ENCODE measurements at places on chromosomes 1 and 21.

DNA sequence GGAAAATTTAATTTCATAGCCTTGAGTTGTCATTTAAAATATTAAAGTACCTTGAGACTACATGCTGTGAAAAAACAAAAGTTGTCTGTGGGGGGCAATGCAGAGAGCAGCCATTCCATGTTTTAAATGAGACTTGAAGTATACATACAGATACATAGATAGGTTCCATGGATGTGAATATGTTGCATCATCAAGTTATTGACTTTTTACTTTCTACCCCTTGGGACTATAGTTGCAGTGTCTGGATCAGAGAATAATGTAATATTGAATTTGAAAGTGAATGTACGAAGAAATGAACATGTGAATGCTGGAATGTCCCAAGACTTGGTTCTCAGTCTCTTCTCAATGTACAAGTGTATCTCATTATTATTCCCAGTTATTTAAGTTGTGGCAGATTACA, 751.0 kb downstream of the MRPL39 start:
- DNase-seq, result no peak

DNA sequence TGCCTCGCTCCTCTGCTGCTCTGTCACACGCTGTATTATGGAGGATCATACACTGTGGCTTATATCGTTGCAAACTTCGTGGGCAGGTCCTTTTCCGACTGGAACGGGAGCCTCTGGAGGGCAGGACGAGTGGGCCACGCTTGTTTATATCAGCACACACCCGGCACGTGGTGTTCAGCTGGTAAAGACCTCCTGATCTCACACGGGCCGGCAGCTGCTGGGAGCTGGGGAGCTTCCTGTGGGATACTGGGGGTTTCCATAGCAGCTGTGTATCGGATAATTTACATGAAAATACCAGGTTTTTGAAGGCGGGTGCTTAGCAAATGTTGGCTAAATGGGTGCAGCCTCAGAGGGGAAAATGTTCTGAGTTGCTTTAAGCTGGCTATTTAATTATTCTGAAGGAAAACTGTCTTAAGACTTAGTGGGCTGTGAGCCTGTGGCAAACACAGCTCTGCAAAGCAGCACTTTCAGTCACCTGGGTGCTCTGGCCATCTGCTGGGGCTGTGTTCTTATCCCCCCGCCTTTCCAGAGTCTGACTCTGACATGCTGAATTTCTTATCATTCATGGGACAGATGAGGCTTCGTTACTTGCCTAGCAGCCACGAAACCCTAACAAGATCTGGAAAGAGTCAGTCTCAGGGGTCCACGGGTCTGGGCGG, 103.6 kb upstream of the GCLM start:
- DNase-seq, result no peak

- no peak for DNase-seq
Observed at GRCh38 chr1:193060938-193061337, 1.5 kb downstream of the RO60 start.

DNA sequence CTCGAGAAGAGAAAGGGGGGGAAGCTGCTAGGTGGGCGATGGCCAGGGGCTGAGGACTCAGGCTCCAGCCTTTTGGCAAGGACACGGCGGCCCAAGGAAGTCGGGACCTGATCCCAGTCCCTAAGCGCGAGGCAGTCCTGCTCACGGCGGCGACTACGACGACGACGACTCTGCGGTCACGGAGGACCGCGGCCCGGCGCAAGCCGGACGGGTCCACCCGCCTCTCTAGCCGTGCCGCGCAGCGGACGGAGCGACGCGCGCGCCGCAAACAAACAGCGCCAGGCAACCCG, 401 bp downstream of the WNT9A start:
- DNase-seq, result no peak

DNA sequence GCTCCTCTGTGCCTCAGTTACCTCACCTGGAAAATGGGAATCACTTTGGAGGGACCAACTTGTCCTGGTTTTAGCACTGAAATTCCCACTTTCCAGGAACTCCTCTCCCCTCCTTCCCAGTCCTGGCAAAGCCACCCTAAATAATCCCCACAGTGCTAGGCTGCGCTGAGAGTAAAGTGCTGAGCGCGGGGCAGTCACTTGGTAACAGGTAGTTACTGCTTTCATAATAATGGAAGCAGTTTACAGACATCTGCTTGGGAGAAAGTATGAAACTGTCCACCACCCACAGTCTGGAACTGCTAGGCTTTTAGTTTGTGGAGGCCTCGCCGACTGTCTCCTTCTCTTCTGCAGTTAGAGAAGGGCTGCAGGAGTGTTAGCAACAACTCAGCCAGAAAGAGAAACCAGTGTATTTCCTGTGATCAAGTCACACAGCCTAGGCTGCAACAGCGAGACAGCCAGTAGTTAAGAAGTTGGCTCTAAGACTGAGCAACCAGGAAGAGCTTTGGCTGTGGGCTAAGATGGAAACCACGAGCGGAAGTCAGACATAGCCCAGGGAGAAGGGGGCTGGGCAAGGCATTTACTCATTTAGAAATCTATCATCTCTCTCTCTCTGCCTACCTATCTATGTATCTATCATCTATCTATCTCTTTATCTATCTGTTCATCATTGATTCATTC, 30.8 kb upstream of the ABCG1 start:
- DNase-seq, result peak; percentile 42

GRCh38 chr1:25704267-25704691, 87.7 kb downstream of the MAN1C1 start:
- DNase-seq, result peak; percentile 10

GRCh38 chr1:51927029-51927428, 48.5 kb upstream of the NRDC start:
- no peak for DNase-seq

GRCh38 chr1:28983509-28984310, 69.3 kb downstream of the EPB41 start:
- DNase-seq, result no peak

- no peak for DNase-seq
Observed at GRCh38 chr21:42864815-42865775, 14.2 kb downstream of the WDR4 start.

GRCh38 chr1:241715956-241716355, 63.9 kb downstream of the WDR64 start:
- DNase-seq, result no peak

DNA sequence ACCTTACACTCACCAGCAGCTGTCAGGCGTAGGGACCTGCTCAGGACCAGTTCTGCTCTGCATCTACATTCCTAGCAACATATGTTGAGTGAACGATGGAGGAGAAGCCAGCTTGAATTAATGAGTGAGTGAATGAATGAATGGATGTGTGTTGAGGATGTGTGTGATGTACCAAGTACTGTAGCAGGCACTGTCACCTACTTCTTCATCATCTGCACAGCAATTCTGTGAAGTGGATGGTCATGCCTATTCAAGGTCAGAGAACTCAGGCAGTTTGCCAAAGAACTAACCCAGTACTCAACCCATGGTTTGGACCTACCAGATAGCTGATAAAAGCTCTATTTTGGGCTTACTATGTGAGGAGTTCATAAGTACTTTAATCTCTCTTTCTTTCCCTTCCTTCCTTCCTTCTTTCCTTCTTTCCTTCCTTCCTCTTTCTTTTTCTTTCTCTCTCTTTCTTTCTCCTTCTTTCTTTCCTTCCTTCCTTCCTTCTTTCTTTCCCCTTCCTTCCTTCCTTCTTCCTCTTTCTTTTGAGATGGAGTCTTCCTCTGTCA, 56.9 kb downstream of the ATP1A1 start:
- no peak for DNase-seq

GRCh38 chr1:1748686-1749321, 24.6 kb upstream of the CDK11A start:
- DNase-seq, result no peak

DNA sequence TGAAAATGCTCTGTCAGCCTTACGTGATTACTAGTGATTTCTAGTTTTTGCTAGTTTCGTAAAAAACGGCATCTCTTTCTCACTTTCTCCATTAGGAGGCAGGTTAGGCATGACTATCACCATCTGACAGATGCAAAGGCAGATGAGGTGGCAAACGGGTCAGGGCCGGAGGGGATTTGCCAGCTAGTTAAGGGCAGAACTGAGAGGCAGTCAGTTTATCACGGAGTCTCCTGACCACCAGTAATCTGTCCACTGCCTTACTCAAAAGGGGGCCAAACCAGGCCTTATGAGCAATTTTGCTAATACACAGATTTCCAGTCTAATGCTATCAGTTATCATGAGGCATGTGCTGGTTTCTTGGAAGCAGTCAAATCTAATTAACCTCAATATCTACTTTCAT, 159.3 kb downstream of the TSEN15 start:
- DNase-seq, result no peak

DNA sequence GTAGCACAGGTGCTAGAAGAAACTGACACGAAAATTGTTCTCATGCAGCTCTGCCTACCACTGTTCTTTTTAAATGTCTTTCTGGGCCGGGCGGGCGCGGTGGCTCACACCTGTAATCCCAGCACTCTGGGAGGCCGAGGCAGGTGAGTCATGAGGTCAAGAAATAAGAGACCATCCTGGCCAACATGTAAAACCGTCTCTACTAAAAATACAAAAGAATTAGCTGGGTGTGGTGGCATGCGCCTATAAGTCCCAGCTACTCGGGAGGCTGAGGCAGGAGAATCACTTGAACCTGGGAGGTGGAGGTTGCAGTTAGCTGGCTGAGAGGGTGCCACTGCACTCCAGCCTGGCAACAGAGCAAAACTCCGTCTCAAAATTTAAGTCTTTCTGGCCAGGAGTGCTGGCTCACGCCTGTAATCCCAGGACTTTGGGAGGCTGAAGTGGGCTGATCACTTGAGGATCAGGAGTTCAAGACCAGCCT, 947 bp upstream of the RIT1 start:
- no peak for DNase-seq

DNA sequence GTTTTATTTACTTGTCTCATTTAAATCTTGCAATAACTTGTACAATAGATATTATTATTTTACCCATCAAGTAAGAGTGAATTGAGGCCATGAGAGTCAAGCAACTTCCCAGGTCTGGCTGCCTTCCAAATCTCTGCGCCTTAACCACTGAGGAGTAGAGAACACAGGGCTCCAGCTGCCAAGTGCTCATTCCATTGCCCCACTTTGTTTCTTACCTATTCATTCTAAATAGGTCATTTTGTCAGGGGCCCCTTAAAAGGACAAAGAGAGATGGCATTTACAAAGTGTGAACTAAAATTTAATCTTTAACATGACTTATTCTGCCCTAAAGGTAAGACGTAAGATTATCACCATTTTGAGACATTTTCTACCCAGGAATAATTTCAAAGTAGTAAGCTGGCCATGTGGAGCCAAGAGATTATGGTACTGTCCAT, 3.5 kb downstream of the PPP1R15B start:
- peak; percentile 78 for DNase-seq

DNA sequence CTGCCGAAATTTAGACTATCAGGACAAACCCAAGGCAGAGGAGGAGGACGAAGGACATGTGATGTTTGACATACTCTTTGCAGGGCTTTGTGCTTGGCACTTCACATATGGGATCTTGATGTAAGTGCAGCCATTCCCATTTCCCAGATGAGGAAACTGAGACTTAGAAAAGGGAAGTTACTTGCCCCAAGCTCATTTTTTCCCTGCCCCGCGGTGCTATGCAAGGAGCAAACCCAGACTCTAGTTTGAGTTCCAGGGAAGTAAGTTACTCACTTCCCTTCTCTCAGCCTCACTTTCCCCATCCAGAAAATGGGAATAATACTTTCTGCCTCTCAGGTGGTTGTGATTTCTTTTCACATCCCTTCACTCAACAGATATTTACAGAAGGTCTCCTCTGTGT, 4.5 kb upstream of the FOXO6 start:
- no peak for DNase-seq

GRCh38 chr1:93814059-93814794, 64.8 kb downstream of the DNTTIP2 start:
- peak; percentile 90 for DNase-seq

DNA sequence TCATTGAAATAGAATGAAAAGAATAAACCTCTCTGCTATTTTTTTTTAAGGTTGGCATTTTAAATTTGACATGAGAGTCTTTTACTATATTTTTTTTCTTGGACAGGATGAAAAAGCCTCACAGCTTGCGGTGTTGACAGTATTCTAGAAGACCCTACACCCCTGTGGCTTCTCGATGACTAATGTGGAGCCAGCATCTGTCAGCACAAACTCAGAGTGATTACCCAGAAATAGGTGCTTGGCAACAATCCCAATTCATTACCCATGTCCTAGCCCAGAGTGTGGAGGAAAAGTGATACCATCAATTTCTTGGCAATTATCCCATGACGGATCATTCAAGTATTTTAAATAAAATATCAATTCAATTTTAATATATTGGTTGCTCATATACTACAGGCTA, 186.8 kb upstream of the MAP1LC3C start:
- DNase-seq, result no peak

GRCh38 chr1:41861535-41862383, 57.0 kb downstream of the HIVEP3 start:
- DNase-seq, result no peak

- no peak for DNase-seq
Observed at GRCh38 chr1:179550746-179551682, 24.7 kb downstream of the NPHS2 start.

DNA sequence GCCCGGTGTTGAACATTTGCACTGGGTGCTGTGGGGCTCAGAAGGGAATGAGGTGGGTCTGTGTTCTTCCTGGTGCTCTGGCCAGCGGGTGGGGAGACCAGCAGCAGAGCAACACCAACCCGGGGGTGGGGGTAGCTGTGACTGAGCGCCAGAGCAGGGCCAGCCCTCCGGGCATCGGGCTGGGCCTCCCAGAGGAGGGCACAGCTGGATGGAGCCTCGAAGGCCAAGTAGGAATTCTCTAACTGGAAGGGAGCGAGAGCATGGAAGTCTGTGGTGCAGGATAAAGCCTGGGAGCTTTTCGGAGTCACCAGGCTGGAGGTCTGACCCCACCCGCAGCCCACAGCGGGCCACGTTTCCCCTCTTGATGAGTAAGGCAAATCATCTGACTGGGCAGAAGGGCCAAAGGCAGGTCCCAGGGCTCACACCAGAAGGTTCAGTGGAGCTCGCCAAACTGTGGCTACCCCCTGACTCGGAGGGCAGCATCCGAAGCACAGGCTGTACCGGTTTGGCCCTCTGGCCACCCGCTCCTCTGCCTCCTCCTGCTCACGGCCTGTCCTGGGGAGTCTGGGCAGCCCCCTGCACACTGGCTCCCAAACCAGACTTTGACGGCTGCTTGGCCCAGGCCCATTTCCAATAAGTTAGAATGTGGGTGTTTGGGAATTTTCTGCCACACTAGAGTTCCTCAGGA, 18.8 kb downstream of the SLC1A7 start:
- DNase-seq, result no peak

DNA sequence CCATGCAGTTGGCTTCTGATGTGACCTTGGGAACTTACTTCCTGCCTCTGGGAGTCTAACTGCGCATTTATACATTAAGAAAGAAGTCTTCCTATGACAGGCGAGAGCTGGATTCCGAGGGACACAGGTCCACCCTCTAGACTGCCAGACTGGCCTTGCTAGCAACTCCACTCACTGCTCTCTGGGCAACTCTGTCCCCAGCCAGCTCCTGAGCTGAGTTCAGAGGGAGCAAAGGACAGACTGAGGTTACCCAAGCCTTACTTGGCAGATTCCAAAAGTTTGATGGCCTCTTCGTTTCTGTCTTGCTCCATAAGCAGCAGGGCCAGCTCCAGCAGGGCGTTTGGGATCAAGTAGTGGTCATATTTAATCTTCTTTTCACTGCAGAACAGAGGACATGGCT, 41.8 kb downstream of the TTC39A start:
- DNase-seq, result no peak
